ENCODE measurements at places on chromosomes 5 and 9.

- no peak for DNase-seq
These were observed 34.2 kb downstream of the EMB start for GRCh38 chr5:50406877-50407276.

- no peak for DNase-seq
These were observed 40.9 kb downstream of the TNPO1 start for GRCh38 chr5:72857396-72857795.

- no peak for DNase-seq
These were observed 98.6 kb upstream of the CKMT2 start for GRCh38 chr5:81134566-81134965.

DNA sequence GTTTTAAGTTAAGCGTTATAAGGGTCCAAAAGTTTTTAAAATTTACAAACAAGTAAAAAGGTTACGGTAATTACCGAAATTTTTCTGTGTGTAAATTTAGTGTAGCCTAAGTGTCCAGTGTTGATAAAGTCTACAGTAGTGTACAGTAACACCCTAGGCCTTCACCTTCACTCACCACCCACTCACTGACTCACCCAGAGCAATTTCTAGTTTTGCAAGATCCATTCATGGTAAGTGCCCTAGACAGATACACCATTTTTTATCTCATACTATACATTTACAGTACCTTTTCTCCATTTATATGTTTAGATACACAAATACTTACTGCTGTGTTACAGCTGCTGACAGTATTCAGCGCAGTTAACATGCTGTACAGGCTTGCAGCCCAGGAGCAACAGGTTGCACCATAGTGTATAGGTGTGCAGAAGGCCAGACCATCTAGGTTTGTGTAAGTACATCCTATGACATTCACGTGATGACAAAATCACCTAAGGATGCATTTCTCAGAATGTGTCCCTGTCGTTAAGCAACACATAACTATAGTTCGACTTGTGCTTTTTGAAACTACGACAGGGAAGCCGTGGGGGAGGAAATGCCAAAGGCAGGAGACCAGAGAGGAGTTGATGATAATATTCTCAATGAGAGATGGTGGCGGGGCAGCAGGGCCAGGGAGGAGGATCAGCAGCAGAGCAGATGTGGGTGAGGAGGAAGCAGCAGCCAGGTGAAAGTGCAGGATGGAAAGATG is 48.6 kb downstream of the PSMB7 start:
- DNase-seq, result no peak

- DNase-seq, result no peak
These were observed 11.2 kb downstream of the RCL1 start for GRCh38 chr9:4803670-4804530.
